ENCODE measurements at places on chromosomes 5 and 9.

- DNase-seq, result no peak
Measured at GRCh38 chr5:10289991-10290390, 17.7 kb downstream of the CMBL start.

GRCh38 chr5:35803191-35803651 lies 53.5 kb upstream of the IL7R start:
- DNase-seq, result no peak

DNA sequence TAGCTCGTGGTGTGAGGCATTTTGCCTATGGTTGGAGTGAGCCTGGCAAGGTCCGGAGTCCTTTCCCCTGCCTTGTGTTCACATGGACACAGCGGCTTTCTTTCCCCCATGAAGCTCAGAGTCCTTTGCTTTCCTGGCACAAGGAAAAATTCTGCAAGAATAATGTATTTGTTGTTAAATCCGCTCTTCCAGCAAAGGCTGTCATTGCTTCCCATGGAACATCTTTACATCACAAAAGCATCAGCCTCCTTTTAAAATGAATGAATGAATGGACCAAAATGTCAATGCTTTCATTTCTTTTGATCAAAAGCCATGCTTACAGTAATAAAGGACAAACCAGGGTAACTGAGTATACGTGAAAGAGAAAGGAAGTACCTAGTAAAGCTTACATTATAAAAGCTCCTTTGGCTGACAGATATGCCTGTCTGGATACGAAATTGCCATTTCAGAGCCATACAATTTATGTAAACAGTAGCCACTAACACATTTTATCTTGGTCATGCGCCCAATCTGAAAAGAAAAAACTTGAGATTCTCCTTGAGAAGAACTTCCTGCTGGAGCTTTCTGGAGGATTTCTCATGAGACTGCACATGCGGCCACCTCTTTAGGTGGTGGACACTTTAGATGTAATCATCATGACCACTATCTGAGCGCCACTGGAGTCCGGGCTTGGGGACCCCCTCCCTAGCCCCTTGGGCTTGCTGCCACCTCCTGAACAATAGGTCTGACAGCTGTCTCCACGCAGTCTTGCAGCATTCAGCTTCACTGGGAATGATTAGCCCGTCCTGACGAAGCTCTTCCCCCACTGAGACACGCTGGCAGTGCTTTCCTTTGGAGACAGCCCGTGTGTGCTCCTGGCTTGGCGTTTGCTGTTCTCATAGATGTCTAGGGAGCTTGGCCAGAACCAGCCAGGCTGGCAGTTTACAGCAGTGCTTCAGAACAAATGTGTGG lies 355.9 kb downstream of the ADAMTS6 start:
- DNase-seq, result no peak

DNA sequence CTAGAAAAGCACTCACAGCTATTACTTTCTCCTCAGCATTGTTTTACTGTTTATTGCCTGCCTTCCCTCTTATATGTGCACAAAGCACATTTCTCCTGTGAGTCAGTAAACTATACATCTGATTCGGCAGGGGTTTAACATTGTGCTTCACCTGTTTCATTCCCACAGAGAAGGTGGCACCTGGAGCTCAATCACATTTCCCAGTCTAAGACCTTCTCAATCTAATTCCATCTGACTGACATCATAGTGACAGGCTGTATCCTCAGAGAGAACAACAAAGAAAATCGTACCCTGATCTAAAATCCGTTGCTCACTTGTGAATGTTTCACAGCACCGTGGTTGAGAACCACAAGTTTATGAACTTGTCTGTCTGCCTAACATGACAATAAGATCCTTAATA lies 92.4 kb upstream of the CAST start:
- no peak for DNase-seq

GRCh38 chr9:96413302-96414221 lies 4.6 kb downstream of the ZNF367 start:
- no peak for DNase-seq

DNA sequence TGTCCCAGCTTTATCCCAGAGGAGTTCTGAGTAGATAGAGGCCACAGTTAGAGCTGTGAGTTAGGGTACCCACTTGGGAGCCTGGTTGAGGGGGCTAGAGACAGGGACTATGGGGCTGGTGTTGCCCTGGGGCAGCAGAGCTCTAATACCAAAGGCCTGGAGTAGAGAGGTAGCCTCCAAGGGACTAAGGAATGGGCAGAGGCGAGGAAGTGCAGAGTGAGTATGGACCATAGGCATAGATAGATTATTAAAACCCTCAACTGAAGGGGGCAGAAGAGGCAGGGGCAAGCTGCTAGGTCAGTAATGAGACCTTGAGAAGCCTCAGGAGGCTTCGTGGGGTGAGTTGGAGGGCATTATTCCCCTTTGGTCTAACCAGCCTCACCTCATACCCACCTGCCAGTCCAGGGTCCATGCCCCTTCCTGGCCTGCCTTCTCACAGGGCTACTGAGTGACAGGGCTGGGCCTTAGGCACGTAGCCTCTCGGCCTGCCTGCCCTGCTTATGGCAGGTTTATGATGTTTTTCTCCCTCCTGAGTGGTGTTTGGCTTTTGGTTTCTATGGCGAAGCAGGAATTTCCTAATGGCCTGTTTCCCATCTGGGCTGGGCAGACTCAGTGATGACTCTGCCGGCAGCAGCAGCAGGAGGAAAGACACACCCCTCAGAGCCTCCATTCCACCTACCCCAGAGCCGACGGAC lies 8.0 kb downstream of the PDLIM4 start:
- DNase-seq, result no peak

DNA sequence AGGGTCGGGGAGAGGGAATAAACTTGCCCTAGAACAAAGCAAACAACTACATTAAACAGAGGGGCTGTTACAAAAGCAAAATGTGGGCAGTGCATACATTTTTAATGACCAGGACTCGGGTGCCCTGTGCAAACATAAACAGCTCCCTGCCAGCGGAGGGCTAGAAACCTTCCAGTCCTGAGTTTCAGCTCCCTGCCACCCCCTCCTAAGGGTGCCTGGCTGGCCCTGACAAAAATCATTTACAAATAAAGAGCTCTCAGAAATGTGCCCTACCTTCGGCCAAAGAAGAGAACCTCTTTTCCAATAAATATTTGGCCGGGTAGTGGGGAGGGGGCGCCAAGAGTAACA lies 29.5 kb downstream of the FOXD1 start:
- no peak for DNase-seq

DNA sequence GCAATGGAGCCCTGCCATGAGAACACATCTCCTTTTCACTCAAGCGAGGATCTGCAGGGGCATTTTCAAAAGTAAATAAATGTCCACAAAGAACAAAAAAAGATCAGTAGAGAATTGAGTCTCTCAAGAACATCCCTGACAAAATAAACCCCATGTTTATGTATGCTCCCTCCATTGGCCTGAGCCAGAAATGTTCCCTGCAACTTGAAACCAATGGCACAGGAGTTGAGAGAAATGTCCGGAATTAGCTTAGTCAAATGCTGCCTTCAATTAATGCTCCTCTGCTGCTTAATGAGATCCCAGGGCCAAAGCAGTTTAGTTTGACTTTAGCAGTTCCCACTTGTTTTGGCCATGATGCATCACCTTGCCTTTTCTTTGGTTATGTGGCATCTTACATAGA lies 238.3 kb downstream of the EBF1 start:
- DNase-seq, result no peak
